ENCODE measurements at places on chromosomes 11 and 22.

GRCh38 chr22:40332319-40332781 lies 13.9 kb upstream of the ADSL start:
- no peak for DNase-seq

- DNase-seq, result no peak
Measured at GRCh38 chr22:46581538-46582244, 38.5 kb upstream of the GRAMD4 start.

GRCh38 chr11:12029738-12030363 lies 21.4 kb upstream of the DKK3 start:
- no peak for DNase-seq

DNA sequence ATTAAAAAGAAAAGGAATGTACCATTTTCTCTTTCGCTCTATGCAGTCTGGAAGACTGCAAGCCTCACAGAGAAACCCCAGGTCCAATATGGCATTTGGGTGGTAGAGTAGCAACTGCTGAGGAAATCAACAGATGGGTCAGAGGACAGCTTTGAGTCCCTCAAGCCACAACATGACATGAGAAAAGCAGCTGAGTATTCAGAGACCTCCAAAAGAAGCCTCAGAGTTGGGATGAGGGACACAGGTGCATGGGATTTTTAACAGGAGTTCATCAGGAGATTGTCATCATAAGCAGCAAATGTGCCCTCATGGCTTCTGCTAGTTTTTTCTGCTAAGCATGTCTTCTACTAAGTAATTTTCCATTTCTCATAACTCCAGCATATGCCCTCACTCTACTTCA lies 111.6 kb downstream of the BLID start:
- DNase-seq, result no peak

DNA sequence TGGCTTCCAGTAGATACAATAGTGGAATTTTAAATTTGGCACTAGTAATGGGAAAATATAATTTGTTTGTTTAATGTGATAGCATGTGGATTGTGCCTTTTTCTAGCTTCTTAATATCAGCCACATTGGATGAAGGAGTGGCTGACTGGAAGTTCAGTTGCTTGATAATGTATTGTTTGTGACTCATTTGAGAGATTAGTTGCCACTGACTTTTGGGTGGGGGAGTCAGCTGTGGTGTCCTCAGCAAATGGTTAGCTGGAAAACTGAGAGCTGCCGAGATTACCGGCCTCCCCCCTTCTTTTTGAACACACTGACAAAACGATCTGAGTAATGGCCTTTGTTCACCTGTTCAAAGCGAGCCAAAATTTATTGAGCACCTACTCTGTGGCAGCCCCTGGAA lies 5.5 kb downstream of the JAM3 start:
- DNase-seq, result no peak

- DNase-seq, result no peak
Measured at GRCh38 chr11:80898910-80899309, 1458.1 kb upstream of the TENM4 start.

- no peak for DNase-seq
Measured at GRCh38 chr11:60098508-60098907, 10.0 kb downstream of the MS4A2 start.

DNA sequence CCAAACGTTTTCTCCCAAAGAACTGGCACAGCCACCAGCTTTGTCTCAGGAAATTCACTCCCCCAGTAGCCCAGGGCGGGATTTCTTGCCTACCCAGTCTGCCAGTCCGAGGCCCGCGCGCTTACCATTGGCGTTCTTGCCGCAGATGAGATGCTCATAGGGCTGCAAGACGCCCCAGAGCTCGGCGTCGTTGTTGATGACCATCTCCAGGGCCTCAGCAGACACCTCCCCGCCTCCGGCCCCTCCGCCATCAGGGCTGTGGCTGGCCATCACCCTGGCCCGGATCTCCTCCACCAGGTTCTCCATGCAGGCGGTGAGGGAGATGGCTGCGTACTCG lies 1.3 kb downstream of the ABTB2 start:
- DNase-seq, result no peak

- DNase-seq, result no peak
Measured at GRCh38 chr22:35154937-35155387, 89.0 kb downstream of the ISX start.

GRCh38 chr11:78429209-78429608 lies 11.6 kb upstream of the GAB2 start:
- no peak for DNase-seq

DNA sequence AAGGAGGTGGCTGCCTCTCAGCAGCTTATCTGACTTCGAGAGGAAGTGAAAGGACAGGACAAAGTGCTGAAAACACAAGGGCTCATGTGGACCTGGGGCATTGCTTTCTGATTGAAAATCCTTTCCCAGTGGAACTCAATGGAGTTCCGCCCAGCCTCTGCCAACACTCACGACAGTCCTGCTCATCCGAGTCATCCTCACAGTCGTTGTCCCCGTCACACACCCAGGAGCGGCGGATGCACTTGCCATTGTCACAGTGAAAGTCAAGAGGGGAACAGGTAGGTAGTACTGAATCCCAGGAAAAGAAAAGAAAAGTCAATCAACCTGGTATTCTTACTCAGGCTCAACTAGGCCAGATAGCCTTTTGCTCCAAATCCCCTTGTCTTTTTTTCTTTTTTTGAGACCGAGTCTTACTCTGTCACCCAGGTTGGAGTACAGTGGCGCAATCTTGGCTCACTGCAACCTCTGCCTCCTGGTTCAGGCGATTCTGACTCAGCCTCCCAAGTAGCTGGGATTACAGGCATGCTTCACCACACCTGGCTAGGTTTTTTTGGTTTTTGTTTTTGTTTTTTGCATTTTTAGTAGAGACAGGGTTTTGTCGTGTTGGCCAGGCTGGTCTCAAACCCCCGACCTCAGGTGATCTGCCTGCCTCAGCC lies 18.1 kb downstream of the LRP4 start:
- DNase-seq, result no peak

GRCh38 chr11:95937358-95937757 lies 13.5 kb upstream of the MTMR2 start:
- DNase-seq, result no peak

DNA sequence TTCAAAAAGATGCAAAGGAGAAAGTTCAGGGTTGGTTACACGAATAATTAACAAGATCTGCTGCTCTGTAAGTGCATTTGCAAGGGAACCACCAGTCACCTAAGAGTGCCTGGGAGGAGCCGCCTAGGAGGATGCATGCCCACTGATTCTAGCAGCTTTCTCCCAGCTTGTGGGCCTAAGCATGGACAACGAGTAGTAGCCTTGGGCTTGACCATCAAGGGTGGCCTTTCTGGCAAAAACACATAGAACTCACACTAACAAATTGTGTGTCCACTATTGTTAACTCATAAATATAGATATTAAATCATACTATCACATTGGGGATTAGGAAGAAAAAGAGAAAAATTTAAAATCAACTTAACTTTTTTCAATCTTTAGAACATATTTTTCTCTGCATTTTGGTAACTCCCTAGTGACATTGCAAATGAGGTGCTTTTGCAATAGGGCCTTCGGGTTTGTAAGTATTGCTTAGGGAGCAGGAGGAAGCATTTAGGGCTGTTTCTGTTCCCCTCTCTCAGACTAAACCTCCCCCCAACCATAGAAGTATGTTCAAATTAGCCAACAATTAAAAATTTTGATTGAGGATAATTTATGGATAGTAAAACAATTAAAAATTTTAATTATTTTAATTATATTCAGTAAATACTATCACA lies 57.3 kb upstream of the CEP295 start:
- no peak for DNase-seq

DNA sequence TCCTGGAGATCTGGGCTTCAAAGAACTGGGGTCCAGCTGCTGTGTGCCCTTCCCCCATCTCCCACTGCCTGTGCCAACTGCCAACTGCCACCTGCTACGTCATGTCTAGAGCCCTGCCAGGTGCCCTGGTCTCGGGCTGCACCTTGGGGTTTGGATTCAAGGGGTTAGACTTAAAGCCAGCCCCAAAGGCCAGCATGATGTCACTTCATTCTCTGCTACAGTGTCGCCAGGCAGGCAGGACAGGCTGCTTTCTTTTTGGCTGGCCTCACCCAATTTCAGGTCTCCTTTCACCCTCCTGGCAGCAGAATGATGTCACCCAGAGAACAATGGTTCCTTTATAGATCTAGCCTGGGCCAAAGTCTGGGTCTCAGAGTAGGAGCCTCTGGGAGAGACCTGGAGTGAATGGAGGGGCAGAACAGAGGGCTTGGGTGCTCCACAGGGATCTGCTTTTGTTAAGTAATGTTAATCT lies 79.5 kb upstream of the CRYBB3 start:
- DNase-seq, result no peak

DNA sequence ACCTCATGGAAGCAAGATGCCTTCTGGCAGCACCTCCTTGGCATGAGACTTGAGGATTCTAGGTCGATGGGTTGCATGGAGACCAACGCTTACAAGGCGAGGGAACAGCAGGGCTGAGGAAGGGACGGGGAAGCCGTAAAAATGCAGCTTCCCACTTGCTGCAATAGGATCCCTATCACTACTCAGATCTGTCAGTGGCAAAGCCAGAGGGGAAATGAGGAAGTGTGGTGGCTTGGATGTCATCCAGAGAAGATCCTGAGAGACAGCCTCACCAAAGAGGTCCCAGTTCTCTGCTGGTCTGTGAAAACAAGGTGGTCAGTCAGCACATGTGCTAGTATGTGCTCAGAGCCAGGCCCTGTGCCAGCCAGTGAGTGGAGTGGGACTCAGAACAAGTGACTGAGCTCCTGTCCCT lies 22.2 kb downstream of the CYB5R2 start:
- DNase-seq, result no peak

DNA sequence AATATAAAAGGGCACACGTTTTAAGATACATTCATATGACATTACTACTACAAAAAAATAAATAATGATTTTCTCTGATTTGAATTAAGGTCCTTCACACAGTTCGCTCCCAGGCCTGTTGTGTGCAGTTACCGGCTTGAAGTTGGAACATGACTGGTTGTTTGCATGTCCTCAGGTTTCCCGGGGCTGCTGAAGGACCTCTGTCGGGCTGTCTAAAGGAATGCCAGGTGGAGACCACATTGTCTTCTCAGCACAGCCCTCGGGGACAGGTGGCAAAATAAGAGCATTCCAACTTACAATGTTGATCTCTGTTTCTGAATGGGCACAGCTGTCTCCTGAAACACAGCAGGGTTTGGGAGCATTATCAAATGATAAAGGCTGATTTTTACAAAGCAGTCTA lies 14.9 kb downstream of the VSIG10L2 start:
- DNase-seq, result no peak

DNA sequence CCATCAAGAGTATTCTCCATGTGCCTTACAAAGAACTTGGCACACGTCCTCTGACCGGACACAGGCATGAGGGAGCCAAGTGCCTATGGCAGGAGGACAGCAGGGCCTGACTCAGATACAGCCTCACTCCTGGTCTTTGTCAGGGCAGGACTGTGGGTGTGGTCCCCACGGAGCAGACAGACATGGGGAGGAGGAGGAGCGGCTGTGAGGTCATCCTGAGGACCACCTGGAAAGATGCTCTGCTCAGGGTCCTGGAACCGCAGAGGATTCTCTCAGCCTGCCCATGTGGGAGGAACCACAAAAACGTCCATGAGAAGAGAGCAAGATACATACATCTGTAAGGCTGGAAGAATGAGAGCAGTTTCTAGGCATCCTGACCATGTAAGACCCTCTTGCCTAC lies 576.3 kb downstream of the BRD1 start:
- DNase-seq, result no peak

DNA sequence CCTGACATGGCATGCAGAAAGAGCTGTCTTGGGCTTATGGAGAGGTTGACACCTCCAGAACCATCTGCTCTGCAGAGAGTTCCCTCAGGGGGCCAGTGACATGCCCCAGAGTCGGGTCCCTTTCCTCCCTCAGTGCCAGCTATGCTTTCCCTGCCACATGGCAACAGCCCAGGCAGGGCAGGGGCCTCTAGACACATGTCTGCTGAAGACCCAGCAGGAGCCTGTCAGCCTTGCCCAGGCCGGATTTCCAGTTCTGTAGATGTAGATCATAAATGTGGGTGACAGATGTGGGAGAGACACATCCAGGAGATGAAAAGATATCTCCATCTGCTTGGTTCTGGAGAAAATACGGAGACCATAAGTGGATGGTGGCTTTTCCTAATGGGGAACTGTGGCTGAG lies 25.5 kb downstream of the NAV2 start:
- no peak for DNase-seq

DNA sequence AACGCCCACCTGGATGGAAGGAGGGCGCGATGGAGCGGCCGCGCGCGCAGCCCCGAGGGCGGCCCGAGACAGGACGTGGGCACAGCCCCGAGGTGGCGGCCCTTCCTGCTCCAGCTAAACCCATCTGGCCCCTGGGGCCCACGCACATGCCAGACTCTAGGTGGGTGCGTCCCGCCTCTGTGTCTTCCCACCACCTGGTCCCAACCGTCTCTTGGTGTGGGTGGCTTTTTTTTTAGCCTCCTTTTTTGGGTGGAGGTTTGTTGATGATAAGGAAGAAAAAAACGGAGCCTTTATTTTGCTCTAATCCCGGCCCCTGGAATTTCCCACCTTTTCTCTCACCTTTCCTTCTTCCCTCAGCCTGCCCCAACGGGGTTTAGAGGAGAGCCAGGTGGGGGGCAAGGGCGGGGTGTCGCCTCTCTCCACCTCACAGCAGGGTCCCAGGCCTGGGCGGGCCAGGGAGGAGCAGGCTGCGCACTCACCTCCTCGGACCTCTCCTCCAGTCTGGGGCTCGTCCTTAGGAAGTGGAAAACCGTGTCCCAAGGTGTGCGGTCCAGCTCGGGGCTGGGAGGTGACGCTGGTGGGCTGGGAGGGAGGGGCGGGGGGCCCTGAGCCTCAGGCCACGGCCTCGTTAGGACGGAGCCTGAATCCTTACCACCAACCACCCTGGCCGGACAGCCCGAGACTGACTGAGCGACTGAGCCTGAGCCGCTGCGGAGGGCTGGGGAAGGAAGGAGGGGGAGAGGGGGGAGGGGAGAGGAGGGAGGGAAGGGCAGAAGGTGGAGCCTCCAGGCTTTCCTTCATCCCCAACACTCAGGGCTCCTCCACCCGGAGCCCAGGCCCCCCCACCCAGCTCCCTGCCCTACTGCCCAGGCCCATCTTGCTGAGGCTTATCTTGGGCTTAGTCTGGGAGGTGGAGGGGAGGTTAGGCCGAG lies at the start of gene SOX10:
SOX10 (minus strand) TSS at position 696 of the 932 bp plus-strand sequence. CDS start 771 bp downstream, outside the sequence.
- no peak for DNase-seq

DNA sequence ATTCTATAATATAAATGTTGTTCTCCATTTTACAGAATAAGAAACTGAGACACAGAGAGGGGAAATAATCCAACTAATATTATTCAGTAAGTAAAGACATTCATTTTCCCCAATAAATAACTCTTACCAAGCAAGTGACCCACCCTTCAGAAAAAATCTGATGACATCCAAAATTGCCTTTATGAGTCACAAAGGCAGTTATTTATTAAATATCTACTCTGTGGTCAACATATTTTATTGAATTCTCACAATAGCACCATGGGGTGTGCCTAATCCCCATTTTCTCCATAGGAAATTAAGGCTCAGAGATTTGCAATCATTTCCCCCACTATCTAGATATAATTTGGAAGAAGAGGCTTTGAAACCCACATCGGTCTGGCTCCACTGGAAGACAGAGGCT lies 161.5 kb upstream of the ISX start:
- DNase-seq, result no peak

GRCh38 chr11:2178906-2179494 lies 7.4 kb upstream of the TH start:
- DNase-seq, result no peak

- DNase-seq, result no peak
Measured at GRCh38 chr11:10307022-10307399, 2.1 kb downstream of the ADM start.
